ENCODE measurements at places on chromosomes 5 and 9.

- DNase-seq = no peak
Measured at GRCh38 chr5:127010362-127010761, 20.0 kb downstream of the MARCHF3 start.

DNA sequence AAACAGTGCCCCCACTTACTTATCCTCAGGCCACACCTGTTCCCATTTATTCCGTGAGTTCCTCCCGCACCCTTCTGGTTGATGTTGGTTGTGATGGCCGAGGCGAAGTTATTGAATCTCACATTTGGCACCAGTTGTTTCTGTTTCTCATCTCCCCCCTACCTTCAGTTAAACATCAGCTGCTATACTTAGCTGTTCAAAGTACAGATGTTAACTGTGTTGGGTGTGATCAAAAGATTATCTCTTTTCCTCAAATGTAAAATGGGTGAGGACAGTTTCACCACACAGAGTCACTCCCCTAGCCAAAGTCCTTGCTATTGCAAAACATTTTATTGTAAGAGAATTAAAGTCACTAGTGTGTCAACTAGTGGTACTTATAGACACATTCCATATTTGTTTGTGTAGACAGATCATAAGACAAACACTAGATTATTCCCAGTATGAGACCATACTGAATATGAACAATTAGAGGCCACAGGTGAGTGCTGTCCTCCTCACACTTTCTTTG lies 43.2 kb upstream of the PRSS3 start:
- no peak for DNase-seq

DNA sequence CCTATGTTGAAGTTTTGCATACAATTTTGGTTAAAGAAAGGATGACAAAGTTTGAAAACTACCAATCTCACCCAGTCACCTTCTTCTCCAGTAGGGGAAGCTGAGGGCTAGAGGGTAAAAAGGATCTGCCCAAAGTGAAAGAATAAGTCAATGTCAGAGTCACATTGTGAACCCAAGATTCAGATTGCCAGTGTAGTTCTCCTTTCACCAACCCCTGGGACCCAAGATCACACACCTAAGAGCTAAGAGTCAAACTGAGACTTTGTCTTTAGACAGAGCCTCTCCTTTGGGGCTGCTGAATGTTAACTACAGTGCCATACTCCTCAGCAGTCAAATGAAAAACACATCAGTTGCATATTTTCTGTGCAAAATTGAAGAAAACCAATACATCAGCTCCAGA lies 210.6 kb downstream of the ATP10B start:
- DNase-seq = no peak

GRCh38 chr9:106683454-106683853 lies 179.5 kb upstream of the ZNF462 start:
- DNase-seq = no peak

GRCh38 chr9:121023064-121023463 lies 27.0 kb downstream of the C5 start:
- DNase-seq = no peak

DNA sequence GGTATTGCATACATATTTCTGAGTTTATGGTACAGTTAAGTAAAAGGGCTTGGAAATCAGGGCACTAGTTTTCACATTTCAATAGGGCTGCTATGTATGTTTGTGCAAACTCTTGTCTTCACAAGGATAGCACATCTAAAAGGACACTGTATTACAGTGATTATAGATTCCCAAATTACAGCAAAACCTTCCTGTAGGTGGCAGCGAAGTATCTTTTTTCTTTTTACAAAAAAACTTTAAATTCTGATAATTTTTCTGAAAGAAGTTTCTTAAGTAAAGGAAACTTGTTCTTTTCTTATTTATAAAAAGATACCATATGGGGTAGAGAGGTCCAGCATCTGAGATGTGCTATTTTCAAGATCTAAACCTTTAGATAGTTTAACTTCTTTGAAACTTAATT lies 337.8 kb downstream of the PTPRD start:
- DNase-seq = no peak

DNA sequence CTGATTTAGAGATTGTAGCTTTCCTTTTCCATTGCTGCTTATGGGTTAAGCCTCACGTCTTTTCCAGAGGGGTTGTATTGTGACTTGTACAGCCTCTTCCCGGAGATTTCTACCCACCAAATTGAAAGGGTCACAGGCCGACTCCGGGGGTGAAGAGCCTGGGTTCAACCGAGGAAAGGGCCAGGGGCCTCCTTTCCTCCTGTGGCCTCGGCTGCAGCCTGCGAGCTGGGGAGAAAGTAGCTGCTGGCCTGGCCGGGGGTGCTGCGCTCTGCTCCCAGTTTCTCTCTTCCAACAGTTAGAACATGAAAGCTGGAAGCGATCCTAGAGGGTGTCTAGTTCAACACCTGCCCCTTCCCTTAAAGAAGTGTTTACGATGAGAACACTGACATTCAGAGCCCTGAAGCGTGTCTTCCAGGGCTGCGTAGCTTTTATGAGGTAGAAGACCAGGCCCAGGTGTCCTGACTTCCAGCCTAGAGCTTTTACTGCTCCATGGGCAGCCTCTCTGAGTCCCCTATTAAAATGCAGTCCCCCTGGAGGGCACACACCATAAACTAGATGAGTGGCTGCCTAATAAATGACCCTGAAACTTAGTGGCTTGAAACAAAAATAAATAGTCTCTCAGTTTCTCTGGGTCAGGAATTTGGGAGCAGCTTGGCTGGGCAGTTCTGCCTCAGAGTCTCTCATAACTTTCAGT lies 56.9 kb downstream of the ACER2 start:
- DNase-seq = no peak

GRCh38 chr5:128782446-128782845 lies 182.8 kb upstream of the SLC27A6 start:
- no peak for DNase-seq

GRCh38 chr5:140213370-140213983 lies 38.5 kb downstream of the CYSTM1 start:
- no peak for DNase-seq

DNA sequence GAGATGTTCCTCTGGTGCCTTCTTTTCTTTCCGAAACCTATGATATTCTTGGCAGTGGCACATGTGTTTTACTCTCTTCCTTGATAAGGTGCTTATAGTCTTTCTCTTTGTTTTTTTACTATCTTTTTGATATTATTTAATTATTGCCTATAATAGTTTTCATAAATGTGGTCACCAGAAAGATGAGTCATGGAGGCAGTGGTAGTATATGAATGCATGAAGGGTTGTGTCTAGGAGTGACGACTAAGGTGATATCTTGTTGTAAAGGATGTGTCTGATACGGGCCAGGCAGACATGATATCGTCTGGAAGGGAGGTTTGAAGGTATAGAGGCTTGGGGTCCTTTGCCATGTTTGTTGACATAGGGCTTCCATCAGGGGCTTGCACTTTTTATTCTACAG lies 36.8 kb downstream of the SLC44A1 start:
- DNase-seq = no peak

- DNase-seq = no peak
Measured at GRCh38 chr5:11191673-11192072, 430.6 kb upstream of the DAP start.

DNA sequence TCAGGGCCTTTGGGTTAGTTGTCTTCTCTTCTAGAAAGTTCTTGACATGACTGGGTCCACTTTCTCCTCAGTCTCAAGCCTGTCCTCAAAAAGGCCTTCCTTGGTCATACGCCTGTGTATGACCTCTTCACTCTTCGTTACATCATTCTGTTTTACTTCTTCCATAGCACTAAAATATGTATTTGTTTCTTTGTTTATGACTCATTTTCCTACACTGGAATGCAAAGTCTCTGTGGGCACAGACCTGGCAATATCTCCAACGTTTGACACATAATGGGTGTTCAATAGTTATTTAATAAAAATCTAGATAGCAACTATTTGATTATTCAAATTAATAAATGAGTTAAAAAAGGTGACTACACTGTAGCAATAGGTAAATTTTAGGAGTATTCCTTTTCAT lies 85.1 kb downstream of the YIPF5 start:
- no peak for DNase-seq

- no peak for DNase-seq
Measured at GRCh38 chr9:27168951-27169350, 59.9 kb downstream of the TEK start.

- no peak for DNase-seq
Measured at GRCh38 chr5:91219091-91219802, 163.9 kb downstream of the ARRDC3 start.

DNA sequence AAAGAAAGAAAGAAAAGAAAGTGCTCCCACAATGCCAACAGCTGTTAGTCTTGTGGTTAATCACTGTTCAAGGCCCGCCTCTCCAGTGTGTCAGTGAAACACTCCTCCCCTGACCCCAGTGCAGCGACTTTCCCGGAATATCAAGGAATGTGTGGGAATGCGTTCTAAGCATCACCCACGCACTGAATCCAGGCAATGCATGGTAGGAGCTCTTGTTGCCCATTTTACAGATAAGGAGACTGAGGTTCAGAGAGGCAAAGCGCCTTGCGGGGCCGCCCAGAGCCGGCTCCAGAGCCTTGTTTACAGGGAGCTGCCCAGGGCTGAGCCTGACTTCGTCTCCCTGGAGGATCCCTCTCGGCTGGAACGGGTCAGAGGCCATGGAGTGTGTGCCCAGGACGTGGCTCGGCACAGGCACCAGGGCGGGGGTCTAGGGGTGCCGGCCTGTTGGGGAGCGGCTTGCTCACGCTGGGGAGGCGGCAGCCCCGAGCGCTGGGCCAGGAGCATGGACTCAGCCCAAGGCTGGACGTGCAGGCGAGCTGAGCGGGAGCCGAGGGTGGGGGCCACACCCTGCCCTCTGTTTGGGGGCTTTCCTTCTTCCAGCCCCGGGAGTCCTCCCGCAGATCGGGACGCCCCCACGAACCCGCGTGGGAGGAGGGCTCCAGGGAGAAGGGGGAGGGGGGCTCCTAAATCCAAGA lies 823 bp downstream of the ST6GALNAC6 start:
- no peak for DNase-seq

- no peak for DNase-seq
Measured at GRCh38 chr5:2256691-2257280, 374.1 kb upstream of the IRX4 start.

DNA sequence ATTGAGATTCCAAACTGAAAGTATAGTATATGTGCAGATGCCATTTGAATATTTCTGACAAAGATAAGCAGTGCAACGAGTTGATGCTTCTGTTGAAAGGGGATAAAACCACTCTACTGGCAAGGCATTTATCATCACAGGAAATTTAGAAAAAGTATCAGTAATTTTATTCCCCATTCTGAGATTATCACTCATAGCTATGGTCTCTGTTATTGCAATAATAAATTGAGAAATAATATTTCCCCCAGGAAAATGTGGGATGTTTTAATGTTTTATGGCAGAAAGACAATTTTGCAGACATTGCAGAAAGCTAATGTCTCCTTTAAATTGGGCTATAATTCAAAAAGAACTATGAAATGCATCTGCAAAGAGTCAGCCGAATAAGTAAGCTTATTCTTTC lies 1612.7 kb upstream of the ACO1 start:
- no peak for DNase-seq

DNA sequence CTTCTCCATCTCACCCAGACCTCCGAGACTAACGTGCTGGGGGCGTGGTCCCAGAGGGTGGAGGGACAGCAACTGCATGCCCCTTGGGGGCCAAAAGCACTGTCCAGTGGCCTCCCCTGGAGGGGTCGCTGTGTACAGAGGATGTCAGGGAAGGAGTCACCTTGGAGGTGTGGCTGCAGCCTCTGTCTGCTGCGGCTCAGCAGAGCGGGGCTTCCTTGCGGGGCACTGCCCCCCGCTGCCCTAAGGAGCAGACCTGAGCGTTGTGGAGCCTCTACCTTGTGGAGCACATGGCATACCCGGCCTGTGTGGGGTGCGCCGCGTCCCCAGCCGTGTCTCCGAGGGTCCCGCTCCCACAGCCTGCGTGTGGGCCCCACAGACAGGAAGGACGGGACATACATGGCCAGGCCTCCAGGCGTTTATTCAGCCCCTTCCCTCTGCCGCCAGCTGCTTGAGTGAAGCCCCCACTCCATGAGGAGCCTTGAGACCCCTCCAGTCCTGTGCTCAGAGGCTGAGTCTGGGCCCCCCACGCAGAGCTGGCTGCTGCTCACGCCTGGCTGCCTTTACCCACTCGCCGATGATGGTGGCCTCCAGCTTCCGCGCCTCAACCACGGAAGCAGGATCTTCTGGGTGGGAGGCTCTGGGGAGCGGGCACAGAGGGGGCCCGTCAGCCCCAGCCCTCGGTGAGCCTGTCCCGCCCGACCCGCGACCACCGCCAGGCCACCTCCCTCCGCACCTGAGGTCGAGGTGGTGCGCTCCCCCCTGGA lies 4.2 kb downstream of the DPP7 start:
- no peak for DNase-seq

DNA sequence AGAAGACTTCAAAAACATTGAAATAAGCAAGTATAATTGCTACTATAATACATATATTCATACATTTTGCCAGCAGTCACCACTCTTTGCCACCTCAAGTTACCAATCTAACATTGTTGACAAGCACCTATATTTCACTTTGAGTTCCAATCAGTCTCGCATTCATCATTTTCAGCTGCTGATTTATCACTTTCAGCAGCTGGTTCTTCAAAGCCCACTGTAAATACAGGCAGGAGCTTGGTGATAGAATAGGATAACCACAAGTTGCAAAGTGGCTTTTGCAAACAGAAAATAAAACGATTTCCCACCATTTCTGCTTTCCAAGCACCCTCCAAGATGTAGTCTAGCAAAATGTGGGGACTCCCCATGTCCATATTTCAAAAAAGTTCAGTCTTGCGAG lies 114.2 kb upstream of the ITGA1 start:
- no peak for DNase-seq

DNA sequence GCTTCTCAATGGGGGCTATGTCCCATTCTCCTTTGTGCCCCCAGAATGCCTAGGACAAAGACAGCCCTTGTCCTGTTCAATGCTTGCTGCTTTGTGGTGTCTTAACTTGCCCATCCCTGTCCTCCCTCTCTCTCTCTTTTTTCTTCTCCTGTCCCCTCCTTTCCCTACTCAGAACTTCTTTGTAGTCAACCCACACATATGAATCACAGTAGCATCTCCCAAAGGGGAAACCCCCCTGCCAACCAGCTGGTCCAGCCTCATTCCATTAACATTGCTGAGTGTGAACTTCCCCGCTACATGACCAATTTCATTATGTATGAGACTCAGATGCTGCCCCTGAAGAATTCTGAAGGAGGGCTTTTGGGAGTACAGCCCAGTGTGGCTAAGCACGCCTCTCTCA lies 408.3 kb downstream of the ENC1 start:
- no peak for DNase-seq

GRCh38 chr5:39586185-39586584 lies 161.4 kb upstream of the DAB2 start:
- no peak for DNase-seq

GRCh38 chr5:30959238-30959637 lies 234.2 kb upstream of the CDH6 start:
- no peak for DNase-seq

GRCh38 chr5:176381979-176382378 lies 6.4 kb downstream of the NOP16 start:
- no peak for DNase-seq
